ENCODE measurements at places on chromosomes 7 and 10.

DNA sequence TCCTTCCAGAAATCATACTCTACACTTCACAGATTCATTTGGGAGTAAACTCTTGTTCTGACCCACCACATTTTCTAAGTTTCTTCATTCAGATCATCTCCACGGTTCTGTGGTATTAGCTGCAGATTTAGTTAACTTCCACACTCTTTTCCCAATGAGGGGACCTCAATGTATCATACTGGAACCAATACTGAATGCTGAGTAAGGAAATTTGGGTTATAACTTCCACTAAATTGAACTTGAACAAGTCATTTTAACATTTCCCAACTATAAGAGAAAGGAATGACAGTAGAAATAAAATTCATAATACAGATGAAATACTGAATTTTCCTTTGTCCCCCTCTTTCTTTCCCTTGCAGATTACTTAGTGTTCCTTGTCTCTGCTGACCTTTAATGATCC is 131.4 kb downstream of the VPS41 start:
- no peak for DNase-seq

DNA sequence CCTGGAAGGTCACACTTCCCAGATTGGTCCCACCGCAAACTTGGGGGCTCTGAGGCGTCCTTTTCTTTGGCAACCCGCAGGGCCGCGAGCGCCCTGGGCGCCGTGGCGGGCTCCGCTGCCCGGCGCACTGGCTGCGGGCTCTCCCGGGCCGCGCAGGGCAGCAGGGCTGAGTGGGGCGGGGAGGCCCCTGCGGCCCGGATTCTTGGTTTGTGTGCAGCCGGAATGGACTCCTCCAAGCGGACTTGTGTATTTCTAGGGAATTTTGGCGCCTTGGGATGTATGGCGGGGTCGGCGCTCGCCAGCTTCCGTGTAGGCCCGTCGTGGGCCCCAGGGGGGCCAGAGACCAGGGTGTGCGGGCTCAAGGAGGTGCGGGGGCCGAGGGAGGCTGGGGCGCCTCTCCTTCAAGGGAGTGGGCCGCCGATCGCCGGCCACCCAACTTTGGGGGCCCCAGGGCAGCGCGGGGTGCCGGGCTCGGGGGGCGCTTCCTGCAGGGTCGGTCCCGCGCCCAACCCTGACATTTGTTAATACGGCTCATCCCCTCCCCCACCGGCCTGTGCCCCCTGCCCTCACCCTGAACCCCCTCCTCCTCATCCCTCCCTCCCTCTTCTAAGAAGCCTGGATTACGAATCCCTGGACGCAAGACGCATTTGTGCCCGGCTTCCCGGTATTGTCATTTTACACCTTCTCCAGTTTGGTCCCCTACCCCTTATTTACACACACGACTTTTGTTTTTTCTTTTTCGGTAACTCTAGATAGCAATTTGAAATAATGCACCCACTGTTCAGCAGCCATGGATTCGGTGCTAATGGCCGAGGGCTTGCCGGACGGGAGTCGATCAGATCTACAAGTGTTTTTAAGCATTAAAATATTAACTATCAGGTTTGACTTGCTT is 2.5 kb downstream of the TCF7L2 start:
- DNase-seq, result no peak

DNA sequence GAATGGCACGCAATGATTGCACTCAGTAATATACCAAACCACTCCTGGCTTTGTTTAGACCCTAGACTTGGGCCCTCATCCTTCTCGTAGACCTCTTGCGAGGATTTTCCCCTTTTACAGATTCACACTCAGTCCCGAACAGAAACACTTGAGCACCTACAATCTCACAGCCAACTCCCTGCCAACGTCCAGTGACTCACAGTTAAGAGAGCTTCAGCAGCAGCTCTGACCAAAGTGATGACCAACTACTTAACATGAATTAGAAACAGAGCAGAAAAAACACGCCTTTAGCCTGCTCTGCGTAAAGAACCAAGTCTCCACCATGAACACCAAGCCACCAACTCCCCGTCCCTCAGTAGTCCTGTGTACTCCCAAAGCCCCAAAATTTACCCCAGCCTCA is 2.2 kb downstream of the DNAJC30 start:
- DNase-seq, result no peak

GRCh38 chr7:80910228-80910627 is 8.6 kb downstream of the SEMA3C start:
- DNase-seq, result no peak

GRCh38 chr7:36114355-36114754 is 38.7 kb upstream of the EEPD1 start:
- DNase-seq, result no peak

GRCh38 chr7:33420311-33420940 is 291.1 kb downstream of the BBS9 start:
- no peak for DNase-seq

DNA sequence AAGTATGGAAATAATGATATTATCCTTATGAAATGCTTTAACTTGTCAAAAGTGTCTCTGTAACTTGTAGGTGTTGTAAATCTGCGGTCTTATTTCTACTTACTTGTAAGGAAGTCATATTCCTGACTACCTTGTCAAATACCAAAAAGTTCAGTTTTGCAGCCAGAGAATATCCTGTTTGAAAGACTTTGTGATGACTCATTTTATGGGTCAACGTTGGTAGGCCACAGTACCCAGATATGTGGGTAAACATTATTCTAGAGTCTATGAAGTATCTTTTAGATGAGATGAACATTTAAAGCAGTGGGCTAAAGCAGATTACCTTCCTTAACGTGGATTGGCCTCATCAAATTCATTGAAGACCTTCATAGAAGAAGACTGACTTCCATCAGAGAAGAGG is 195.3 kb downstream of the PPP1R9A start:
- DNase-seq, result no peak

GRCh38 chr10:104034401-104035193 is 51.1 kb downstream of the COL17A1 start:
- DNase-seq, result no peak

GRCh38 chr10:55220975-55221374 is 419.9 kb upstream of the PCDH15 start:
- no peak for DNase-seq

DNA sequence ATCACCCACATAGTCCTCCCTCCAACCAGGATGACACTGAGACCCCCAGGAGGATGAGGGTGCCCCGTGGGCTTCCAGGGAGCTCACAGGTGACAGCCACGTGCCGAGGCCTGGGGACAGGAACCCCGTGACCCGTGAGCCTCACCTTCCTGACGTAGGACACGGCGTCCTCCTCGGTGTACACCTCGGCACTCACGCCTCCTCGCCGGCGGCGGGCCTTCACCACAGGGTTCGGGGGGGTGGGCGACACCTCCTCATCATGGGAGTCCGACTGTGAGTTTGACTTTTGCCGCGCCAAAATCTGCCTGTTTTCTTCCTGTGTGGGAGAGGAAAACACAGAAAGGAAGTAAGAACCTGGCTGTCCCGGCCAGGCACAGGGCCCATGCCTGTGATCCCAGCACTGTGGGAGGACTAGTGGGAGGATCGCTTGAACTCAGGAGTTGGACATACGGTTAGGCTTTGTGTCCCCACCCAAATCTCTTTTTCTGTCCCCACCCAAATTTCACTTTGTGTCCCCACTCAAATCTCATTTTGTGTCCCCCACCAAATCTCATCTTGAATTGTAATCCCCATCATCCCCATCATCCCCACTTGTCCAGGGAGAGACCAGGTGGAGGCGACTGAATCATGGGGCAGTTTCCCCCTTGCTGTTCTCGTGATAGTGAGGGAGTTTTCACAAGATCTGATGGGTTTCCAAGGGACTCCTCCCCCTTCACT is 45.9 kb upstream of the DNAAF5 start:
- no peak for DNase-seq

DNA sequence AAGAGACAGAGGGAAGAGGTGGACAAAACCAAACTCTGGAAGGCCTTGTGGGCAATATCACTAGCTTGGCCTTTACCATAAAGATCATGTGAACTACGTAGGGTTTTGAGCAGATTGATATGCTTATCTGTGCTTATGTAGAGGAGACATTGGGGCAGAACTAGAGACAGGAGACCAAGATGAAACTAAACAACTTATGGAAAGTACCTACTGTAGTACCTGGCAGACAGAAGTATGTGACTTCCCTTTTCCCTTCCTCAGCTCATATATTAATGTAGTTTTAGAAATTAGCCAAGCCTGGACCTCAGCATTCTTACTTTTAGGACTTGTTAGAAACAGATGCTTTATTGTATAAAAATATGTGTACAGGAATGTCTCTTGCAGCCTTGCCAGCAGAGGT is 14.0 kb upstream of the IL6 start:
- no peak for DNase-seq

DNA sequence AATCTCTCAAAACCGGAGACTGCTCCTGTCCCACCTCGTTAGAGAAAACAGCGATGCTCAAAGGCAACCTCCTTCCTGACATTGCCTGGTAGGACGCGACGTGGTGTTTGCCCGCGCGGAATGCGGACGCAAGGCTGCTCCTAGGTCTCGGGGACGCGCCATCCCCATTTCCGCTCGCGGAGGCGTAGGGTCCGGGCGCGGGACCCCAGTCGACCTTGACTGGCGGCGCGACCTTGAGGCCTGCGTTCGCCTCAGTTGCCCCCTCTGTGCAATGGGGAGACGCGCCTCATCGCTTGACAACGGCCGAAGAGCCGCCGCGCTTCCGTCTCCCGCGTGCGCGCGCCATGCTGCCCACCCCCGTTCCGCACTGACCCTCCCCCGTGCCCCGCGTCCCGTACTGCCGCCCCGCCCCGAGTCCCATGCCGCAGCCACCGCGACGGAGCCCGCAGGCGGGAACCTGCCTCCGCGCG is 412 bp upstream of the PPIA start:
- DNase-seq, result no peak

DNA sequence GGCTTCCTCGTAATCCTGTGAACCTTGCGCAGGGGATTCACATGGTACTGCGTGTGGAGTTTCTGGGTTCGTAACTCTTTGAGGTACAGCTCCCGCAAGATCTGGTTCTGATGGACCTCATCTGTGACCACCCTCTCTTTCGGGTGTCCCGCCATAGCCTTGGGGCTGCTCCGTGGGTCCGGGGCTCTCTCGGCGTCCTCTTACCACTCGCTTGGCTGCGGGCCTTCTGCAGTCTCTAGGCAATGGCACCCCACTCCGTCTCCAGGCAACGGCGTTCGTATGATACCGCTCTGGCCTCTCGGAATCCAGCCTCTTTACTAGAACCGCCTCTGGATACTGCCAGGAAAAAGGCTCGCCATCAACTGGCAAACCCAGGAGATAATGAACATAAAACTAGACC is 54.7 kb upstream of the AMPH start:
- DNase-seq, result no peak

DNA sequence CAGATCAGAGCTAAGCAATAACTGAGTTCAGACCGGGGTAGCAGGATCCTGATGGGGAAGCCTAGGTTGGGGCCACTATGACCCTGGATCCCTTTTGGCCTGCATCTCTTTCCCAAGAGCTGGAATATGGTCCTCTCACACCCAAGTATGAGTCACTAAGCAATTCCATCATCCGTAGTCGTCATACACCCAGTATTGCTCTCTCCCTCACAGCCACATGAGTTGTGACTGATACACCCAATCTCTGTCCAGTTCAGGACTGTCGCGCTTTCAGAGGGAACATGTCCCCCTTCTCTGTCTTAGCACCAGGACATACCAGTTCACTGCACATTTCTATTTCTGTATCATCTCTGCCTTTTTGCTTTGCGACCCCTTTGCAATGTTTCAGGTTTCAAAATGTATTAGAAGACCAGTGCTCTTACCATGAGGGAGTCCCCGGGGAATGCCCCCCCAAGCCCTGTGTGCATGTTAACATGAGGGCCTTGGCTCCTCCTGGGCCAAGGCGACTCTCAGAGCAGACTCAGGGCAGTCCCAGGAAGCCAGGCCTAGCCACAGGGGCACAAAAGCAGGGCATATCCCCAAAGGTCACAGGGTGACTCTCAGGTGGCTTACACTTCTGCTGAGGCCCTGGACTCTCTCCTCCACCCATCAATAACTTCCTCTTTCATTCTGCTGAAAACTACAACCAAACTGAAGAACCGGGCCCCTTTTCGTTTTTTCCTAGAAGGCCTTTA is 75.3 kb upstream of the SAMD8 start:
- DNase-seq, result no peak
